Osteocyte (in vitro differentiated cells): ENCODE measurements at places on chromosomes 2 and 18.
A peak's percentile ranks its signal among the peaks of the same experiment; 100 is the strongest.

GRCh38 chr2:152490686-152491455 lies 155.9 kb downstream of the FMNL2 start:
- DNase-seq = no peak

DNA sequence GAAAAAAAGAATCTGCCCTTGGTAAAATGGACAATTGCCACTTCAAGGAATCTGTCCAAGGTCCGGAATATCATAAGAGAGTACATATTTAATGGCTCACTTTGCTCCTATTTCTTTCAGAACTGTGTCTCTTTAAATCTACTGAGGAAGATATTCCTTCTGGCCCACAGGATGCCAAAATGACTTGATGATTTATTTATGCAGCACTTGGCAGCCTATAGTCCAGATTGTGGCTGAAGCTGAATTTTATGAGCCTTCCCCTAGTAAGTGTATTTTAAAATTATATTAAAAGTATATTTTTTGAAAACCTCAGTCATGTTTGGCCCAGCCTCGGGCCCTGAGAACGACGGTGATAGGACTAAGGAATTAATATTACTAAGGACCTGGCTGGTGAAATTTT lies 465.1 kb upstream of the HNRNPA3 start:
- DNase-seq = no peak

GRCh38 chr18:46338766-46339165 lies 234.6 kb downstream of the HAUS1 start:
- DNase-seq = no peak

DNA sequence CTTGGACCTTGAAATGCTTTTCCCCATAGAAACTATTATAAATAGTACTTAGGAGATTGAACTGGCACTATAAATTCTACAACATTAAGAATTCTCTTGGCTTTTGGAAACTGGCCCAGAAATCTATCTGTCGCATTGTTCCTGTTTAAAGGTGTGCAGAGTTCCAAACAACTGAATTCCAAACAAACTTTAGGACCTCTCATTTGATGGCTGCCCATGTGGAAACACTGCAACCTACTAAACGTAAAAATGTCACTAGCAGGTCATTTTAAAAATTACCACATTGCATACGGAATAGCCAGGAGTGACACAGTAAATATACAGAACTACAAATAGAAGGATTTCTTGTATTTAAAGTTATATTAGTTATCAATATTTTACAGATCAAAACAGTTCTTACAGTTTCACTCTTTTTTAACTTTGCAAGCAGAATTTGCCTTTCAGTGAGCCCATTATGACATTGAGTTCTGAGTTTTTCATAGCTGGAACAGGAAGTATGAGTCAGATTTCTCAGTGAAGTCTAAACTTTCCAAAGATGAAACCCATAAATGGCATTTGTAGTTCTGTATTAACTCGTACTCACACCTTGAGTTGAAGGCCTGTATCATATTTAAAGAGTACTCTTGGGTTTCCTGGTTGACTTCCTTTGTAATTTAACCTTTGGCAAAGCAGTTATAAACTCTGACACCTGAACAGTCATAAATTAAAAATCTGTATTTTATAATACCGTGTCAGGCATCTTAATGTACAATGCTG lies 142.3 kb upstream of the BOD1L2 start:
- no peak for DNase-seq

DNA sequence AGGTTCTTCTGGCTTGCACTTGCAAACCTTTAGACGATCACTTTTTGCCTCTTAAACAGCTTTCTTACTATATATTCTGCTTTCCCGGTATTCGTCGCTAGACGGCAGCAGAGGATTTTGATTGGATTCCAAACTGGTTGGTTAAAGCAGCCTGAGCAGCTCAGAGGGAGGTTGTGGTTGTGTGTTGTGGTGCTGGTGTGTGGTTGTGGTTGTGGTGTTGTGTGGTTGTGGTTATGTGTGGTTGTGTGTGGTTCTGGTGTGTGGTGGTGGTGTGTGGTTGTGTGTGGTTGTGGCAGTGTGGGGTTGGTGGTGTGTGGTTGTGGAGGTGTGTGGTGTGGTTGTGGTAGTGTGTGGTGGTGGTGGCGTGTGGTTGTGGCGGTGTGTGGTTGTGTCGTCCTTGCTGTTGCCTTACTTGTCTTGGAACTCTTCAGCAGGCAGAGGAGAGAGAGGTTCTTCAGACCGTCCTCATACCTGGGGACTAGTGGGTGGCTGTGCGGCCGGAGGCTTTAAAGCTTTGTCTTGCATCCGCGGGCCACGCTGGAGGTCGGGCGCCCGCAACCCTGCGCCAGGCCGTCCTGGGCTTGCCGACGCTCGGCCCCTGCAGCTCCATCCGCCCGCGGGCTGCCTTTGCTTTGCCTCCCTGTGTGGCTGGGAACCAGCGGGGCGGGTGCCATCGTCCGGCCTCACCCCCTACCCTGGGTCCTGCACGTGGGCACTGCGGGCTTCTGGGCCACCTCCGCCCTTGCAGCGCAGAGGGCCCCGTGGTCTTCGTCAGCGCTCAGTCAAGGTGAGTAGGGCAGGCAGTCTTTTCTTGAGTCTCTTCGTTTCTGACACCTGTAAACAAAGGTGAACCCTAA lies 190.8 kb downstream of the ARHGAP28 start:
- DNase-seq = no peak

DNA sequence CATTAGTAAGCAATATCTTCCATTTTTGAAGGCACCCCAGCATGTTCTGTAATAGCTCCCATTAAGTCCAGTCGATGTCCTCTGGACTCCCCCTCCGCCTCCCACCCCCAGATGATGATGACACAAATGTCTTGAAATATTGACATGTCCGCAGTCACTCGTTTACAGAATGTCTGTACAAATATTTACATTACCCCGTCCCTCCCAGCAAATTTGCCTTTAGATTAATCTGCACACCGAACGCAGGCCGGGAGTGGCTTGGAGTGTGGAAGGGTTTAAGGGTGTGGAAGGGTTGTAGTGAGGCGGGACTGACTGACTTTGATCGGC lies 853 bp upstream of the OSBPL6 start:
- DNase-seq = no peak

DNA sequence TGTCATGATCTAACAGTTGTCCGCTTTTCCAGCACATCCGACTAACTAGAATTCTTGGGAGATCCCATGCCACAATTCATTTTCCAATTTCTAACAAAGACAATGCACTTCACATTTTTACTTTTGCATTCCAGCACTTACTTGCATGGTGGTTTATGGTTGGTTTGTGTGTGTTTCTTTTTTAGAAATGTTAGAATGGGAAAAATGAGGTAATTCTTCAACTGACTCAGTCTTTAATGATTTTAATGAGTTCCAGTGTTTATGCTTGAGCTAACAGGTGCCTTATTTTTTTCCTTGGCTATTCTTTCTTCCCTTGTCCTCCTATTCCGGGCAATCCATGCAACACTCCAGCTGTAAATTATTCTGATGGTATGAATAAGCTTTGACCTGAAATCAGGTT lies 46.4 kb downstream of the SLC8A1 start:
- DNase-seq = no peak

DNA sequence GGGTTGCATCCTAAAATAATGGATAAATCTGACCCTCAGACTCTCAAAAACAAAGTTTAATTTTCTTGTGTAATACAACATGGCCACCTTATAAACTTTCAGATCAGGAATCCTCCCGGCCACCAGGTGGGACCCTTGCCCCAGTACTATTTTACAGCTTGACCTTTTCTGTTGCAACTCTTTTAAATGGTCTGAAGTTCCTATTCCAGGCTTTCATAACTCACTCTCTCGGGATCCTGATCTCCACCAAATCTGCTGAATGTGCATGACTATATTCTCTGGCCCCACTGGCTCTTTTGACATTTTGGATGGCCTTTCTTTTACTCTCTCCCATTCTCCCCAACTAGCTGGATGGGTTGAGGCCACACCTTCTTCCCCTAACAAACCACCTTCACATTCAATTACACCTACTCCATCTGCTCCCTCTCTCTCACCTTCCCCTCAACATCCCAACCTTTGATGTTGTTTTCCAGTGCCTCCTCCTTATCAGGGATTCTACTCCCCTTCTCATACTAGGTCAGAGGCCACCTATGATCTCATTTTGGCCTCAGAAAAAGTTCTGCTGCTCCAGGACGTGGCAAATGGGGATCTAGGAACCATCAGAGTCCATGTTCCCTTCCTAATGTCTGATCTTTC lies 70.8 kb downstream of the SESTD1 start:
- no peak for DNase-seq

GRCh38 chr2:170848587-170848986 lies 31.9 kb downstream of the GAD1 start:
- no peak for DNase-seq

DNA sequence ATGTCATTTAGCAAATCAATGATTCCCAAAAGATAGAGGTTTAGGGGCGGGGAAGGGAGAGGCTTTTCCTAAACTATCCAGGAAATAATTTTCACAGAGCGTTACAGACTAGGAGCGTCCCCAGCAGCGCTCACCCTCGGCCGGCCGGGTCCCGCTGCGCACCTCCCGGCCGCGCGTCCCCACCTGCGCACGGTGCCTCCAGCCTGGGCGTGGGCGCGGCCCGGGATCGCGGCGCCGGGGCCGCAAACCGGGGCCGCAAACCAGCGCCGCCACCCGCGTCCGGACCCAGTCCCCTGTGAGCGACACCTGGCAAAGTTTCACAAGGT lies 684 bp upstream of the ZCCHC2 start:
- DNase-seq = no peak

- DNase-seq = no peak
Observed at GRCh38 chr2:215930505-215931253, 82.7 kb downstream of the MREG start.

- DNase-seq = no peak
Observed at GRCh38 chr2:225207043-225207442, 164.8 kb upstream of the DOCK10 start.

DNA sequence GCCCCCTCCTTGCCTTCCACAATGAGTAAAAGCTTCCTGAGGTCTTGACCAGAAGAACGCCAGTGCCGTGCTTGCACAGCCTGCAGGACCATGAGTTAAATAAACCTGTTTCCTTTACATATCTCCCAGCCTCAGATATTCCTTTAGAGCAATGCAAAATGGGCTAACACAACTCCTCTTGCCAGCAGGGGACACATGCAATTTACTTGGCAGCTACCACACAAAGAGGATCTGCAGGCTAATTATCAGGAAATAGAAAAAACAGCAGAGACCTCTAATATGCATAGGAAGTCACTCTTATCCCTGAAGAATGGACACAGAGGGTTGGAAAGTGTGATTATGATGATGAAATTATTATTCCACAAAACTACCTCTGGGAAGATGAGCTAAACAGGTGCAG lies 114.0 kb downstream of the PIEZO2 start:
- no peak for DNase-seq

DNA sequence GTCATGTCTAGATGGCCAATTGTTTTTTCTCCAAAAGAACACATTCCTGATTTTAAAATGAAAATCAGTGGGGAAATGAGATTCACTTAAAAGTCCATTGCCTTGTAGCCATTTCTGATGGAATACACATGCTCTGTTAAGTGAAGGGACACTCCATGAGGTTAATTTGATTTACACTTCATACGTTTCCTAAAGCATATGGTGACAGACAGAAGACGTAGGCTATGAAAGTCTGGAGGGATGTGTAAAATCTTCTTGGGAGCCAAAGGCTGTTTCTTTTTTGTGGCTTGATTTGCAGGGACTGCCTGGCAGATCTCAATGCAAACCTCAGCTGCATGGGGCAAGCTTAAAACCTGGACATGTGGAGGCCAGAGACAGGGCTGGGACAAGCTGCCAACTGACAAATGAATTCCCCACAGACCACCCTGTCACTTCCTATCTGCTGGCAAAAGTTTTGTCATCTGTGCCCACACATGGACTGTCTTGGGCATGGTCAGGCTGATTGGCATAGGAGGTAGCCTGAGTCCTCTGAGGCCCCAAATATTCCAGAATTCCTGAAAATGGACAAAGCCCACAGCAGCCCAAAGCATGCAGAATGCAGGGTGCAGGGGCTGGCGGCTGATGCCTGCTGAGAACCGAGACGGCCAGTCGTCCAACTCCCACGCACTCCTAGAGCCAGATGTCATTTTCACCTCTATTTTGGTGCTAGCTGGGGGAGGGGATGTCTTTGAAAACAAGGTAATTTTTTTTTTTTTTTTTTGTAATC lies 73.9 kb downstream of the SDC1 start:
- no peak for DNase-seq

GRCh38 chr2:120421126-120421829 lies 75.3 kb downstream of the INHBB start:
- DNase-seq = peak; percentile 76

- DNase-seq = no peak
Observed at GRCh38 chr2:217711188-217711587, 291.6 kb downstream of the TNS1 start.

DNA sequence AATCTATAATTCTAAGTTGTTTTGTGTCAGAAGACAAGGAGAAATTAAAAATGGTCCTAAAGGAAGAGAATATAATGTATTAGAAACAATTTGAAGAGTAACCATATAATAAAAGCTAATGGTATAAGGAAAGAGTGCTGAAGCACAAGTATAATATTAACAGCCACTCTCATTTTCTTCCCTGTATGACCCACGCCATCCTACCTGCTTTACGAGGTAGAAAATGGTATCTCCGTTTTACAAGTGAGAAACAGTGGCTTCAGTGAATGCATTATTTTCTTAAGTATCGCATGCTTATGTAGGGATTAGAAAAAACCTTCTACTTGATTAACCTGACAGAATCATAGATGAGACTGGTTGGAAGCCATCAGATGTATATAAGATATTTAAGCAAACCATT lies 266.2 kb downstream of the CCDC102B start:
- no peak for DNase-seq

DNA sequence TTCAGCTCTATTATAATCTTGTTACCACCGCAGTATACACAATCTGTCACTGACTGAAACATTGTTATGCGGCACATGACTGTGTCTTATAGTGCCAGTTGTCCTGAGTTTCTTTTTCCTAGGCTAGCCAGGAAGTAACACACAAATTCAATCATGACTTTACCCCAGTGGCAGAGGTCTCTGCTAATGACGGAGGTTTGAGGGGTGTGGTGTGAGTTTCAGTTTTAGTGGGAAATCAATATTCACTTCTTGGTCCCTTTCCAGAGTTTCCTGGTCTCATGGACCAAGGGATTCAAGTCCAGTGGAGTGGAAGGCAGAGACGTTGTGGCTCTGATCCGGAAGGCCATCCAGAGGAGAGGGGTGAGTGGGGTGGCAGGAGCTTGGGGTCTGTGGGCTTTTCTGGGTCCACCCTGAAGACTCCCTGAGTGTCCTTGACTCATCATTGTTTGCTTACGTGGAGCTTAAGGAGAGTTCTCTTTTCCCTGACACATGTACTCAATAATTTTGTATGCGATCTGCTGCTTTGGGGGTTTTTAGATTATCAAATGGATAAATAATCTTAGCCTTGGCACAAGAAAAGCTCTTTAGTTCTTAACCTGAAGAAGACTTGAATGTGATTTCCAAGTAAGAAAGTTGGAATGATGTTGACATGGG lies 39.2 kb downstream of the HK2 start:
- DNase-seq = no peak

- no peak for DNase-seq
Observed at GRCh38 chr2:38836791-38837190, 38.9 kb downstream of the DHX57 start.

DNA sequence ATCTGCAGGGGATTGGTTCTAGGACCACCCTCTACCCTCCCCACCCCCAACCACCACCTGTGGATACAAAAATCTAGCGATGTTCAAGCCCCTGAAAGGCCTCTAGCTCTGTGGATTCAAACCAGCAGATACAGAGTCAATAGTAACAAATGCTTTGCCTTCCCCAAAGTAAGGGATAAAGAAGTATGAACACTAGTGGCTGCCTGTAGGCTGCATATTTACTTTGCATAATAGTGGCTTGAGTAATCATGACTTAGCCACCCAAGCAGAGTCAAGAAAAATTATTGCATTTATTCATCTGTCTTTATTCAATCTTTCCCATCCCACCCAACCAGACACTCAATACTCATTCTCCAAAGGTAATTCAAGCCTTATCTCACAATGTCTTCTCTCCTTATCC lies 43.8 kb downstream of the SOCS6 start:
- no peak for DNase-seq
